ENCODE measurements at places on chromosomes 5 and 9.
A peak's percentile ranks its signal among the peaks of the same experiment; 100 is the strongest.

DNA sequence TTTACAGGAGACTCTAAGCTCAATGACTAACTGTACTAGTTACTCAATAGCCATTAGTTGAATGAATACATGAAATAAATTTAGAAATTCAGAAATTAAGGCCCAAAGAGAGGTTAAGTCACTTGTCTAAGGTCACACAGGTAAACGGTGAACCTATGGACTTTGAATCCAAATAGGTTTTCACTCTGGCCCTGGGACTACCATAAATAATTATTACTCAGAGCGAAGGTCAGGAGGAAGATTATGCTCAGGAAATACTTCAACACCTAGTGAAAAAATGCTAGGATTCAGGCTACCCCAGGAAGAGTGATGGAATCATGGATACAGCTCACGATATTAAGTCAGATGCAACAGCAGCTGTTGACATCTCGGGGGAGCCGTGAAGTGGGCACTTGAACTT is 417.4 kb downstream of the GABRG2 start:
- no peak for DNase-seq

GRCh38 chr9:130639866-130640555 is 24.4 kb upstream of the PRDM12 start:
- DNase-seq: no peak

DNA sequence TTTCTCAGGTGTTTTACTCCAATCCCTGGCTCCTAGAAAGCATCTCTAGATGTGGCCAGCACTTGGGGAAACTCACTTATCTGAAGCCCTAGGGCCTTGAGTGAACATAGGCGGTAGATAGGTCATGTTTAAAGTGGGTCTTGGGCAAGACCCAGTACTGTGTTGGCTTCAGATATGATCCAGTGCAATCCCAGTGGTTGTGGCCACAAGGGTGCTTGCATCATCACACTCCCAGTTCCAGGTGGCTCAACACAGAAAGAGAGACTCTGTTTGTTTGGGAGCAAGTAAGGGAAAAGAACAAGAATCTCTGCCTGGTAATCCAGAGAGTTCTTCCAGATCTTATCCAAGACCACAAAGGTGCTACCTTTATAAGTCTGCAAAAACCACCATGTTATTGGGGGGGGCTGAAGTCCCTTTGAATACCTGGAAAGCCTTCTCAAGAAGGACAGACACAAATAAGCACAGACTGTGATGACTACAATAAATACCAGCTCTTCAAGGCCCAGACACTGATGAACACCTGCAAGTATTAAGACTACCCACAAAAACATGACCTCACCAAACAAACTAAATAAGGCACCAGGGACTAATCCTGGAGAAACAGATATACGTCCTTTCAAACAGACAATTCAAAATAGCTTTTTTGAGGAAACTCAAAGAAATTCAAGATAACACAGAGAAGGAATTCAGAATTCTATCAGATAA is 114.7 kb downstream of the LURAP1L start:
- no peak for DNase-seq

- DNase-seq: no peak
These were observed 54.5 kb upstream of the FST start for GRCh38 chr5:53425687-53426511.

GRCh38 chr9:113623851-113624485 is 160.4 kb downstream of the RGS3 start:
- DNase-seq: no peak

GRCh38 chr5:175365866-175366265 is 78.1 kb downstream of the DRD1 start:
- no peak for DNase-seq

DNA sequence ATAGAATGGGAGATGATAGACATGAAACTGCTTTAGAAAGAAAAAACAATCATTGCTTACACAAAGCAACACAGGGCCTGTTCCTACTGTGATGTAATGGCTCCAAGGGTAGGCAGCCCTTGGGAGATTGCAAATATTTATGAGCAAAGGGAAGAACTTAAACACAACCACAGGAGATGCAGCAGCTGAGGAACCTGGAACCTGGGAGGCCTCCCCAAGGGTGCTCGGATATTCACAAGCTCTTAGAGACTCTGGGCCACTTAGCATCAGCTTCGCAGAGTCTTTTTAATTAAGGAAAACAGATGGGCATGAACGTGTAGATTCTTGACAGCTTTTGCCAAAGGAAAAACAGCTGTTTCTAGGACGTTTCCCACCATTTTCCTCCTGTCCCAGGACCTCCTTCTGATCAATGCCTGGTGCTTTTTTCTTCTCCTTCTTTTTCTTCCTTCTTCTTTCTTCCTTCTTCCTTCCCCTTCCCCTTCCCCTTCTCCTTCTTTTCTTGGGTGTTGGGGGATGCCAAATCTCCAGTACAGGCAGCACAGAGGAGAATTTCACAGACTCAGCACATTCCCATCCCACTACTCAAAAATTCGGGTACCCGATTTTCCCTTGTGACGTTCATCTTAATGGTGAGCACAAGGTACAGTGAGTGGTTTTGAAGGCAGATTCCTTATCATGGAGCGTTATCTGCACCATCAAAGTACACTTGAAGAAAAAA is 28.1 kb upstream of the TCF7 start:
- DNase-seq: no peak

DNA sequence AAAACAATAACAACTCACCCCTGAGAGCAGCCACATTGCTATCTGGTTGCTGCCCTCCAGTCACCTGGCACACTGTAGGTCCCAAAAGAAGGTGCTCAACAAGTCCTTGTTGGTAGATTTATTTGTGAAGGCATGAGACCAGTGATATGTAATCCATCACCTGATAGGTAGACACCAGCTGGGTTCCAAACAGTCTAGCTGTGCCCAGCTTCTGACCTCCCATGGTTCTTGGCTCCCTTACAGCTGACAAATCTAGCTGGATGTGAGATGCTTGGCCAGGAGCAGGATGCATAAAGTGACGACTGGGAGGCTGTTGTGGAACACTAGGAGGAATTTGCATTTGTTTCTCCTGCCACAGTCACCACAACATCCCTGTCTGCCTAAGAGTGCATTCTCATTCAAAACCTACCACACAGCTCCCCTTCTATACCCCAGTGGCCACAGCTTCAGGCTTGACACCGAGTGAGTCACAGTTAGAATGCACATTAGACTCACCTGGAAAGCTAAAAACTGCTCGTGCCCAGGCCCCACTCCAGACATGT is 7.8 kb upstream of the VLDLR start:
- no peak for DNase-seq

- peak; percentile 97 for DNase-seq
These were observed 136.5 kb upstream of the ABCA1 start for GRCh38 chr9:105064248-105065097.
